Neural crest cell (in vitro differentiated cells): ENCODE measurements at places on chromosomes 3 and 15.

- no peak for DNase-seq
Observed at GRCh38 chr15:77865701-77866100, 211.8 kb downstream of the TBC1D2B start.

- no peak for DNase-seq
Observed at GRCh38 chr3:16148783-16149182, 25.7 kb upstream of the GALNT15 start.

- peak; percentile 66 for DNase-seq
Observed at GRCh38 chr15:38389924-38390542, 63.9 kb upstream of the FAM98B start.

DNA sequence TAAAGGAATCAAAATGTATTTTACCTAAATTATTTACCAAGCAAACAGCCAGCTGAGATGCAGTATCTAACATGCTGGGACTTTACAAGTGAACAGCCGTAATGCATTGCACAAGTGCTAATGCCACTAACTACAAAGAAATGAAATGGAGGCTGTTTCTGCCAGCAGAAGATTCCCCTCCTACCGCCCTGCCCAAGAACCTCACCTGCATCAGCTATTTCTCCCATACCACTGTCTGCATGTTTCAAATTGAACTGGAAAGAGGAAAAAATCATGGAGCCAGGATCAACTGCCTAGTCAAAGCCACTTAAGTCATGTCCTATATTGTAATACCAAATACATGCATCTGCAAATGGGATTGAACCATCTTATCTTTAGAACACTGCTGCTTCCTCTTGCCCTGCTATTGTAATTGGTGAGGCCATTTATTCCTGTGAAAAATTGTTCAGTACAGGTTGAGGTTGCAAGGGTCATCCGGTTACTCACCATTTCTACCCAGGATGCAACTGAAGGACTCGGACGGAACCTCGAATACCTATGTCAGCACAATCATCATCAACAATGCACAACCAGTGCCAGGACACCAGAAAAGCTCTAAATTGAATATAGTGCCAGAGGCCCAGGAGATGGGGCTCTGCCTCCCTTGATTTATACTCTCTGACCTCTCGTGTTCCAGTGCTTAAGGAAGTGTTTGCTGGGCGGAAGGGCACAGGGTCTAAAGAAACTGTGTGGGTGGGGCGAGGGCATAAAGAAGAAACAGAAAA is 27.5 kb downstream of the ANXA2 start:
- DNase-seq, result no peak

DNA sequence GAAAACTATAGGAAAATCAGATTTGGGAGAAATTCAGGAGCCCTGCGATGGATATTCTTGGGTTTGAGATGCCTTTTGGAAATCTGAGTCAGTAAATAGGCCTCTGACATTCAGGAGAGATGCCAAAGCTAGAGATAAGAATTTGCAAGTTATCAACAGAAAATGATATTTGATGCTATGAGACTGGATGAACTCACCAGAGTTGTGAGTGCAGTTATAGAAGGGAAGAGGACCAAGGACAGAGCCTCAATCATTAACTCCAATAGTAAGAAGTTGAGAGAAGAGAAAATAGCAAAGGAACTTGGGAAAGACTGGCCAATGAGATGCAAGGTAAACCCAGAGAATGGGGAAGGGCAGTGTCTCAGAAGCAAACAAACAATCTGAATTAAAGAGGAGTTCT is 7.9 kb upstream of the ANO10 start:
- no peak for DNase-seq

GRCh38 chr15:99909592-99910295 is 176.5 kb upstream of the LYSMD4 start:
- no peak for DNase-seq

DNA sequence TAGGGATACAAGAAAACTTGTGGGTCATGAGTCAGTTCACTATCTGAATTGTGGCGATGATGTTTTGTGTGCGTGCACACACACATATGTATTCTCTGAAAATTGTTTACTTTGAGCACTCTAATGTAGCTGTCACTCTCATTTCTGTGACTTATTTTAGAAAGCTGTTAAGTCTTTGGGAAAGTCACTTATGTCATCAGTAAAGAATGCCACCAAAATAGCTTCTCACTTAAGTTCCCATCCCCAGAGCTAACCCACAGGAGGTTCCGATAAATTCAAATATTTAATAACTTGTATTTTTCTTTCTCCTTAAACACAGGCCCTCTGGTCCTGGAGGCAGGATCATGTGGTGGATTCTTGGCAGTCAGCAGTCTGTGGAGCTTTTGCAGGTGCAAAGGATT is 138.3 kb downstream of the LRIG1 start:
- no peak for DNase-seq

DNA sequence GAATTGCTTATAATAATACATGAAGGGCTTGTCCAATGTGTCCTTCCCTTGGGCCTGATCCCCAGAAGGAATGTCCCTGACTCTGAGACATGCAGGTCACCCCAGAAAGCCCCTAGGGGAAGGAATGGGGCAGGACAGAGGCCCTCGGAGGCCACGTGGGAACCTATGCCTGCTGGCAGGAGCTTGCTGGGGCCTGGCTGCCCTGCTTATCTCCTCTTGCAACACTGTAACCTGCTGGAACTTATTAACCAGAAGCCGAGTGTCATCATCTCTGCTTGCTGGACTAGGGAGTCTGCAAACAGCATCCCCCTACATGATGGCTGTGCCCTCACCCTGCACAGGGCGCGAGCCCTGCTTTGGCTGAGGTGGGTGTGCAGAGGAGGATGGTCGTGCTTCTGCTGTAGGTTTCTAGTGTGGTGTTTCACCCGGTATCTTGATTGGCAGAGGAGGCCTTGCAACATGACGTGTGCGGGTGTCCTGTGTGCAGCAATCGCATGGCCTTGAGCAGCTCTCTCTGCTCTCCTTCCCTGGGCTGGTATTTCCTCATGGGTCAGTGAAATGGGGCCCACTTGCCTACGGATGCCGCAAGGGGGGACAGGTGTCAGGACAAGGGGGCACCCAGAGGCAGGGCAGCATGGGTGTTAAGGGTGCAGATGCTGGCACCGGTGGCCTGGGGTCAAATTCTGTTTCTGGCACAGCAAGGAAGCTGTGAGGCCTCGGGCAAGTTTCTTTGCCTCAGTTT is 5.0 kb downstream of the CHST13 start:
- no peak for DNase-seq

- no peak for DNase-seq
Observed at GRCh38 chr3:182795389-182795782, 2.1 kb downstream of the ATP11B start.

DNA sequence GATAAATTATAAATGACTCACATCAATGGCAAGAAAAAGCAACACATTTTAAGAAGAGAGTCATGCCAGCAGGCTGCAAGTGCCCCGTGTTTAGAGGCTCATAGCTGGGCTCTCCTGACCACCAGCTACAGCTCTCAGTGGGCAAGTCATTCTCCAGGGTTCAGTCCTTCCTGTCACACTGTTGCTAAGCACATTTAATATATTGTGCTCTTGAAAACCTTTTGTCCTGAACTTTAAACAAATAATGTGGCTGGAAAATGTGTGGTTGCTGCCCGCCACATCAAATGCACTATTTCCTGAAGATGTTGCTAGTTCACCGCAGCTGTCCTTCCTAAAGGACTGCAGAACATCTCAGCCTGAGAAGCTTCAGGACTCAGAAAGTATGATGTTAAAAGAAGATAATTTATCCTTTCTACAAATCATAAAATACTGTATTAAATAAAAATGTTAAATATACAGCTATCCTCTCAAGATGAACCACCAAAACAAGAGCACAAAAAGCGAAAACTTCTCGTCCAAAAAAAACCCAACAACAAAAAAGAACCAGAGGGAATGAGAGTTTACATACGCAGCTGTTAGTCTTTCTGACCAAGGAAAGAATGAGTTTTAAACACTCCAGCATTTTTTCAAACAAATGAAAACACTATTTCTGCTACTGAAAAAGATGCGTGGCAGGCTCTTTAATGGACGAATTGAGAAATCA is 951 bp downstream of the TARS3 start:
- DNase-seq, result no peak

DNA sequence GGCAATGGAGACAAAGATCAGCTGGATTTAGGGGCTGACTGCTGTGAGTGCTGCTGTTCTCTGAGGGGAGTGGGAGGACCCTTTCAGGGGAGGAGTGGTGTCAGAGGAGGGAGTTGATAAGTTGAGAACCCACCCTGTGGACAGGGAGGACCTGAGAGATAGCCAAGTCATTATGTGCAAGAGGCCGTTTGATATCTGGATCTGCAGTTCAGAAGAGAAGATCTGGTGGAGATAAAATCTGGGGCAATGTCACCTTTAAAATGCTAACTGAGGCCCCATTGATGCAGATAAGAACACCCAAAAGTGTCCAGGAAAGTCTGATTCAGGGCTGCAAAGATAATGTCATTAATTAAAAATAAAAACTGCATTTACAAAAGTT is 256.1 kb upstream of the HES1 start:
- DNase-seq, result no peak

DNA sequence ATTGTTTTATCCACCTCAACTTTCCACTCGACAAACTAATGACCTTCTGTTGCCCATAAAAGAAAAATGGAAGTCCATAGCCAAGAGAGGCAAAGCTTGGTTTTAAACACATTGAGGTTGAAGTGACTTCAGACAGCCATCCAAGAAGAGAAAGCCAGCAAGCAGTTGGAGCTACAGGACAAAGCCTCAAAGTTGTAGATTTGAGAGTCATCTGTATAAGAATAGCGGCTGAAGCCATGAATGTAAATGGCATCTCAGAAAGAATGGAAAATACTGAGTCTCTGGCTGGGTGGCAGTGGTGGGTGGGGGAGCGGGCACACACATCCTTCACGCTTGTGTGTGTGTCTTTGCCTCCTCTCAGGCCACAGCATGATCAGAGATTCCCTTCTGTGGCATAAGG is 124.1 kb upstream of the CHRM5 start:
- no peak for DNase-seq

GRCh38 chr3:188097791-188098190 is 56.2 kb upstream of the LPP start:
- DNase-seq, result no peak

- DNase-seq, result no peak
Observed at GRCh38 chr15:31151301-31152233, 50.0 kb upstream of the TRPM1 start.

GRCh38 chr3:125141596-125142419 is 70.7 kb downstream of the SLC12A8 start:
- DNase-seq, result peak; percentile 40

DNA sequence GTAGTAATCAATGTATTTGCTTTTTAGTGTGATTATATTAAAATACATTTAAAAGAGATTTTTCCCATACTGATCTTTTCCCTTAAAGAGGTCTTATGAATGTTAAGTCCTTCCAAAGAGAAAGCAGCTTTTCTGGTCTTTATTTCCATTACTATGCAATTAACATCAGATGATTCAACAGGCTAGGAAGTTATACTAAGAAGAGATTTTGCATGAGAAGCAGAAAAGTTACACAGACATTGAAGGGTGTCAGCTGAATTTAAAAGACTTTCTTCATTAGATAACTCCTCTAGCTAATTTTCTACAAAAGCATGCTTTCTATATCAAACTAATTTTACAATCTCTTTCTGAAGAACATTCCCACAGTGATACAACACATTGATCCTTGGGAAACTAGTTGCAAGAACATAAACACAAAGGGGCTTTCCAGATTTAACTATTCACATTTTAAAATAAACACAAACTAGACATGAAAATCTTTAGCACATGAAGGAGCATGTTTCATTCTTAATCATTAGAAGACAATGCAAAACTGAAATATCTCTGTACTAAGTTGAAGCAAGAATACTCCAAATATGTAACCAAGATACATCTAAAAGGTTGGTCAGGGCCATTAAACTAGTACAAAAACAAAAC is 965.8 kb downstream of the ROBO1 start:
- no peak for DNase-seq

DNA sequence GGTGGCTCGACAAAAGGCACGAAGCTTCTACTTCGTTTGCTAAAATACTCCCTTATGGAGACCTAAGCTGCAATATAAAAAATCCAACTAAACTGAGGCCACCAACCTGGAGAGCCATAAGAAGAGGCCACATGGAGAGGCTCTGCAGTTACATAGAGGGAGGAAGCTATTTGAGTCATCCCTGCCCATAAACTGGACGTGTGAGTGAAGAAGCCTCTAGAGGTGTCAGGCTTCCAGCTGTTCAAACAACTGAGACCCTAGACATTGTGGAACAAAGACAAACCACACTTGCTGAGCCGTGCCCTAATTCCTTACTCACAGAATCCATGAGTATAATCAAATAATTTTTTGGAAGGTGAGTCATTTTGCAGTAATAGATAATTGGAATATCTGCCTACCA is 50.2 kb upstream of the GMNC start:
- no peak for DNase-seq

- no peak for DNase-seq
Observed at GRCh38 chr3:78734048-78734637, 1033.7 kb downstream of the ROBO1 start.

GRCh38 chr3:1987980-1988379 is 110.7 kb upstream of the CNTN4 start:
- no peak for DNase-seq

- no peak for DNase-seq
Observed at GRCh38 chr15:81002009-81002330, 1.2 kb downstream of the TLNRD1 start.

GRCh38 chr3:158097593-158098308 is 8.5 kb downstream of the SHOX2 start:
- DNase-seq, result peak; percentile 47

DNA sequence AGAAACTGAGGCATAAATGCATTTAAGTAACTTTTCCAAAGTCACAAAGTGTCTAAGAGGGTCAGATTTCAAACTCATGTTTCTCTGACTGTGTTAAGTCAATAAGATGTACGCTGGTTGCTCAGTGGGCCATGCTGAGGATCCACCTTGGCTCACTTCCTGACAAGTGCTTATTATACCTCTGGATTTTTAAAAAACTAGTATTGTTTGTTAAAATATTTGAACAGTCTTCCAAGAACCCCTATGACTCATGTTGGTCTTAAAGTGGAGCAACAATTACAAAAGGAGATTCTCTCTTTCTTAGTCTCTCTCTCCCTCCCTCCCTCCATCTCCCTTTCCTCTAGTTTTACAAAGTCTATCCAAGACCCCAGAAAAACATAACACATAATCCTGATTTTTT is 1050.2 kb downstream of the AGBL1 start:
- no peak for DNase-seq

DNA sequence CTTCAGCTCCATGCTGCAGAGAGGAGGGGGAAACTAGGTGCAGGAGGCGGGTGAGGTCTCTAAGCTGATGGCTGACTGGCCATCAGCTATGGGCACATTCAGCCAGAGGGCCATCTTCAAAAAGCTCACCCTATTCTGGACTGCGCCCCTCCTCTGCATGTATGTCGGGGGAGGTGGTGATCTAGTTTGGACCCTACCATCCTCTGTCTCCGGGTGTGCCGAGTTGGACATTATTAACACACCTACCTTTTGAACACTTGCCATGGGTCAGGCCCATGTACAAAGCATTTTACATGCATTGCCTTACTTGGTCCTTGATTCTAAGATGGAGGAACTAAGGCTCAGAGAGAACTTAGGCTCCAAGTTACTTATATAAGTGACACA is 1.4 kb downstream of the NISCH start:
- DNase-seq, result no peak
